Aorta (tissue), 5 donors: ENCODE measurements at places on chromosomes 12 and 14. TPM values are rescaled to one million over a fixed set of nuclear protein-coding genes. Genes with fewer than 3 reads are reported as not detected.

Gene TESPA1
- 2.1 TPM for total RNA-seq

Gene TMEM233
- 1.0 TPM for total RNA-seq

Gene L3HYPDH
- total RNA-seq = 53.1 TPM

Gene DHH
- total RNA-seq = 1.3 TPM

Gene ZDHHC22
- not detected for total RNA-seq

Gene TM7SF3
- 56.1 TPM for total RNA-seq

Gene MAP1LC3B2
- total RNA-seq = 3.1 TPM

Gene OR4K2
- total RNA-seq = not detected

GRCh38 chr14:51535443-51536044 lies 116.2 kb upstream of the FRMD6 start:
- no peak for DNase-seq
- H3K36me3 ChIP-seq = no peaks in the 10 kb centered on the region
- no peaks in the 10 kb centered on the region for H3K27me3 ChIP-seq
- peaks cover 4% of the 10 kb centered on the region for H3K4me1 ChIP-seq
- H3K27ac ChIP-seq = no peak overlapping the region
- H3K4me3 ChIP-seq = no peak overlapping the region

DNA sequence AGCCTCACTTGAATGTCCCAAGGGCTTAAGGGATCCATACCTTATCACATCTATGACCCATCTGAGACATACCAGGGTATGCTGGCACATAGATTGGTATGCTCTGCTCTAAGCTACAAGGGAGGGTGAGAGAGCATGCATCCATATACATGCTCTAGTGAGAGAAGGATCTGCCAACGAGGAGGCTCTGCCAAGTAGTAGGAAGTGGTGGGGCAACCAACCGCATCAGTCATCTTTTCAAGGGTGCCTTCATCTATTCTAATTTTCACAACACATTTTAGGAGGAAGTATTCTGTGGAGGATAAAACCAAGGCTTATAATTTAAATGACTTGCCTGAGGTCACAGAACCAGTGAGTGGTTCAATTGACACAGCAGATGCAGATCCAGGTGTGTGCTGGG lies 6.6 kb upstream of the PPM1A start:
- no peak overlapping the region for H3K4me3 ChIP-seq
- H3K4me1 ChIP-seq = no peaks in the 10 kb centered on the region
- H3K27me3 ChIP-seq = no peaks in the 10 kb centered on the region
- DNase-seq = no peak

DNA sequence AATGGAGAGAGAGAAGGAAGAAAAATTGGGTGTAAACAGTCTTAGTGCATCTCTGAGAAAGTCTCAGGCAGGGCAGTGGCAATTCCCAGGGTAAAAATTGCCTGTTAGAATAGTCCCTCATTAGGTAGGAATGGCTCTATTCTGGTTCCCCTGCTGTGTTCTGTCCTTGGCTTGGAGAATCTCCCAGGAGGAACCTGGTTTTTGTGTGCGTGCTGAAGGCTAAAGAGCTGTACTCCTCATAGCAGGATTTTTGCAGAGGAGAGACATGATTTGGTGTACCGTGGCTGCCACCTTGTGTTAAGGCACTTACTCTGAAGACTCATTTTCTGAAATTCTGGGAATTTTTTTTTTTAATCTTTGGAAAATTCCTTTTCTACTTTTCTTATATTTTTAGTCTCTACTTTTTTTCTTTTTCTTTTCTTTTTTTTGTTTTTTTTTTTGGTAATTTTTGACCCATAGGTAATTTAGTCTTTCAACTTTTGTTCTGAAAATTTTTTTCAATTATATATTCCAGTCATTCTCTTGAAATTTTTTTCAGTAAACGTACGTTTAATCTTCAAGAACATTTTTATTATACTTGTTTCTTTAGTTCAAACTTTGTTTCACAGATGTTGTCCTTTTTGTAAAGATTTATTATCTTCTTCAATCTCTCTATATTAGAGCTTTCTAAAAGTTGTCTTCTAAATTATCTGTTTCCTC lies 63.8 kb downstream of the FBXO33 start:
- H3K36me3 ChIP-seq = no peaks in the 10 kb centered on the region
- H3K4me3 ChIP-seq = no peak overlapping the region
- H3K4me1 ChIP-seq = peaks cover 1% of the 10 kb centered on the region
- peak; percentile 54 for DNase-seq

- H3K36me3 ChIP-seq = no peaks in the 10 kb centered on the region
- H3K4me1 ChIP-seq = no peaks in the 10 kb centered on the region
- no peak overlapping the region for H3K4me3 ChIP-seq
- DNase-seq = no peak
- H3K27ac ChIP-seq = no peak overlapping the region
Measured at GRCh38 chr14:43399289-43399688, 1107.8 kb downstream of the FSCB start.

GRCh38 chr12:50390316-50390741 lies 6.1 kb downstream of the FAM186A start:
- no peaks in the 10 kb centered on the region for H3K27me3 ChIP-seq
- H3K4me3 ChIP-seq = no peak overlapping the region
- H3K36me3 ChIP-seq = no peaks in the 10 kb centered on the region
- DNase-seq = no peak

- no peaks in the 10 kb centered on the region for H3K36me3 ChIP-seq
- H3K4me3 ChIP-seq = no peak overlapping the region
- DNase-seq = no peak
- H3K4me1 ChIP-seq = no peaks in the 10 kb centered on the region
- no peaks in the 10 kb centered on the region for H3K27me3 ChIP-seq
- no peak overlapping the region for H3K27ac ChIP-seq
Measured at GRCh38 chr12:25768151-25768550, 190.3 kb upstream of the RASSF8 start.

GRCh38 chr14:79570648-79571047 lies 640.7 kb downstream of the DIO2 start:
- no peak overlapping the region for H3K27ac ChIP-seq
- no peak for DNase-seq
- H3K4me3 ChIP-seq = no peak overlapping the region
- H3K27me3 ChIP-seq = no peaks in the 10 kb centered on the region
- peaks cover 2% of the 10 kb centered on the region for H3K4me1 ChIP-seq

GRCh38 chr14:101289230-101289690 lies 272.0 kb upstream of the DIO3 start:
- no peaks in the 10 kb centered on the region for H3K27me3 ChIP-seq
- H3K27ac ChIP-seq = no peak overlapping the region
- no peak for DNase-seq
- H3K4me3 ChIP-seq = no peak overlapping the region

GRCh38 chr12:108744021-108744897 lies 12.9 kb upstream of the CORO1C start:
- no peaks in the 10 kb centered on the region for H3K4me1 ChIP-seq
- no peaks in the 10 kb centered on the region for H3K27me3 ChIP-seq
- no peak overlapping the region for H3K4me3 ChIP-seq
- no peaks in the 10 kb centered on the region for H3K36me3 ChIP-seq

DNA sequence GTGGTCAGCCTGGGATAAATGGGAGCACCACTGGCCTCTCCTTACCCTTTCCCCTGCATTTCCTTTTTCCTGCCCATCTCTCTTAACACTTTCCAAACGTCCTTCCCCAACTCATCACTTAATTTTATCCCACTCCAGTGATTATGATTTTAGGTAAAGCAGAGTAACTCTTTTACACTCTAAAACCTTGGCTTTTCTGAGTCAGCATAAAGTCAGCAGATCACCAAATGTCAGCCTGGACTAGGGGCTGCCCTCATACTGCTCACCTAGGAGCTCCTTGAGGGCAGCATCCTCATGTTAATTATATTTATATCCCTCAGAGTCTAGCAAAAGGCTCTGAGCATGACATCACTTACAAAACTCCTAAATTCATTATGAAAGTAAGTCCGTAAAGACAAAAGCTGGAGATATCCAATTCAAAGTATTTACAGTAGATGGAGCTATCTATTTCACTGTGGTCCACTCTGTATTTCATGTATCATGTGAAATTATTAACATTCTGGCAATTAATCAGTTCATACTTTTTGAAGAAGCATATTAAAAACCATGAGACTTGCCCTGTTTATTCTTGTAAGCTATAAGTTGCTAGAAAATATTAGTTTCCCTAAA lies 17.0 kb upstream of the DICER1 start:
- H3K36me3 ChIP-seq = no peaks in the 10 kb centered on the region
- no peak overlapping the region for H3K27ac ChIP-seq
- H3K4me1 ChIP-seq = no peaks in the 10 kb centered on the region
- no peaks in the 10 kb centered on the region for H3K27me3 ChIP-seq
- DNase-seq = no peak

GRCh38 chr14:96816281-96816680 lies 19.1 kb downstream of the VRK1 start:
- no peak for DNase-seq
- no peaks in the 10 kb centered on the region for H3K4me1 ChIP-seq
- no peaks in the 10 kb centered on the region for H3K27me3 ChIP-seq
- no peak overlapping the region for H3K27ac ChIP-seq
- H3K4me3 ChIP-seq = no peak overlapping the region

DNA sequence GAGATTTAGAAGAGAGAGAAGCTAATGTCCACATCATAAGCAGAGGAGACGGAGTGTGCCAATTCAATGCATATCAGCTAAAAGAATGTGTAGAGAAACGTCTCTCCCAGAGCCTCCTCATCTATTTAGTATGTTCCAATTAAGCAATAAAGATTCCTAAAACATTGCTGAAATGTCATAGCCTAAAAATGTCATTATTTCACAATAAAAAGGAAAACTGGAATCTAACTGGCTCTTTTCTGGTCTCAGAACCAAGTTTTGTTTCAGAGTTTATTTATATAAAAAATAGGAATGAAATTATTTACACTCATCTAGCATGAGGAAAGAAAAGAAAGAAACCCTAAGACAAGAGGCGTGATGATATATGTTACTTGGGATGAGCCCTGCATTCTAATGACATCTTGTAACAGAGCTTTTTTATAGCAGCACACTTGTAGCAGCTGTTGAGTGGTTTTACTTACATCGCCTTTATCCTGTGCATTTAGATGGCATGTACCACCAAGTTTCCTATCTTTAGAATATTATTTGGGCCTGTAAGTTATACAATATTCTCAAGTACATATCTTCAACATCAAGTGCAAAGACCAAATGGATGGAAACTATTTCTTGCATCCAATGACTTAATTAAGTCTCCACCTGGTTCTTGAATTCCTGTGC lies 266.3 kb upstream of the PRKD1 start:
- no peaks in the 10 kb centered on the region for H3K4me1 ChIP-seq
- H3K27ac ChIP-seq = peak overlapping the region; percentile 64
- no peak overlapping the region for H3K4me3 ChIP-seq
- no peak for DNase-seq

GRCh38 chr14:103136388-103137271 lies 13.4 kb downstream of the TNFAIP2 start:
- H3K4me3 ChIP-seq = no peak overlapping the region
- no peak overlapping the region for H3K27ac ChIP-seq
- no peaks in the 10 kb centered on the region for H3K4me1 ChIP-seq

GRCh38 chr12:49680075-49680474 lies 27.1 kb downstream of the FMNL3 start:
- H3K4me1 ChIP-seq = no peaks in the 10 kb centered on the region
- no peak overlapping the region for H3K27ac ChIP-seq
- no peak for DNase-seq
- no peaks in the 10 kb centered on the region for H3K27me3 ChIP-seq

GRCh38 chr12:93583627-93584392 lies 11.3 kb downstream of the SOCS2 start:
- no peaks in the 10 kb centered on the region for H3K4me1 ChIP-seq
- no peak overlapping the region for H3K27ac ChIP-seq
- no peak overlapping the region for H3K4me3 ChIP-seq

GRCh38 chr12:28186500-28186899 lies 3.8 kb upstream of the CCDC91 start:
- H3K4me3 ChIP-seq = no peak overlapping the region
- no peaks in the 10 kb centered on the region for H3K36me3 ChIP-seq
- H3K27ac ChIP-seq = no peak overlapping the region
- H3K27me3 ChIP-seq = no peaks in the 10 kb centered on the region
- no peaks in the 10 kb centered on the region for H3K4me1 ChIP-seq

DNA sequence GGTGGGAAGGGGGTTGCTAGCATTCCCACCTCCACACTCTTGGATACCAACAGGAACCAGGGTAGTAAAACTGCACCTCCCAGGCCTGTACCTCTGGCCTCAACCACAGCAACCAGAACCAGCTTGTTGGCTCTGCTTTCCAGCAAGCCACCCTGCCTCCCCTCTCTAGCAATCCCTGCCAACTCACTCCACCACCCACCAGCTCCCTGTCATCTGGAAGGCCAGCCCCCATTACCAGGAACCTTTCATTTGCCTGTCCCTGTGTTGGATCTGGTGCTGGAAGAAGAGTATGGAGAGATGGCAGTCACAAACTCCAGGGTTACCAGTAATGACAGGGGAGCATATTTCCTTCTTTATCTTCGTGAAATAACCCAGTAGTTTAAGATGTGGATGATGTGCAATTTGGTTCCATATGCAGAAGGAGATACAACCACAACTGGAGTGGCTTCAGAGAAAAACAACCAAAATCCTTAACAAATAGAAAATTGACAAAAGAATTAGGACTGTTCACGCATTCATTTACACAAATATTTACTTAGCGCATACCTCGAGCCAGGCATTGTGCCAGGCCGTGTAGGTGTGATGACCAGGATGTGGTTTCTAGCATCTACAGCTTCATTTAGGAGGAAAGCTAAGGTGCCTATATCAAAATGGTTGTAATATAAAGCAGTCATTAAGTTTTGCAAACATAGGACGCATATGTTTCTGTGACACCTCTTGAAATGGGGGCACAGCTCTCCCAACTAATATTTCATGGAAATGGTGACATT lies 3.4 kb downstream of the B4GALNT3 start:
- H3K36me3 ChIP-seq = no peaks in the 10 kb centered on the region
- H3K27ac ChIP-seq = peak overlapping the region; percentile 15
- H3K27me3 ChIP-seq = no peaks in the 10 kb centered on the region

- no peak for DNase-seq
- H3K4me1 ChIP-seq = no peaks in the 10 kb centered on the region
Measured at GRCh38 chr14:49049711-49050110, 536.5 kb downstream of the RPS29 start.

GRCh38 chr12:106957583-106957982 lies 1.9 kb downstream of the TMEM263 start:
- no peak for DNase-seq
- no peak overlapping the region for H3K27ac ChIP-seq

- H3K27me3 ChIP-seq = no peaks in the 10 kb centered on the region
- no peaks in the 10 kb centered on the region for H3K36me3 ChIP-seq
- H3K27ac ChIP-seq = no peak overlapping the region
Measured at GRCh38 chr12:88844426-88844825, 264.2 kb upstream of the KITLG start.

GRCh38 chr12:12723681-12724420 lies 6.7 kb downstream of the CDKN1B start:
- H3K36me3 ChIP-seq = no peaks in the 10 kb centered on the region
- peak overlapping the region; percentile 47 for H3K4me3 ChIP-seq
- H3K27ac ChIP-seq = peak overlapping the region; percentile 62
- peak; percentile 72 for DNase-seq
- no peaks in the 10 kb centered on the region for H3K4me1 ChIP-seq
- no peaks in the 10 kb centered on the region for H3K27me3 ChIP-seq

DNA sequence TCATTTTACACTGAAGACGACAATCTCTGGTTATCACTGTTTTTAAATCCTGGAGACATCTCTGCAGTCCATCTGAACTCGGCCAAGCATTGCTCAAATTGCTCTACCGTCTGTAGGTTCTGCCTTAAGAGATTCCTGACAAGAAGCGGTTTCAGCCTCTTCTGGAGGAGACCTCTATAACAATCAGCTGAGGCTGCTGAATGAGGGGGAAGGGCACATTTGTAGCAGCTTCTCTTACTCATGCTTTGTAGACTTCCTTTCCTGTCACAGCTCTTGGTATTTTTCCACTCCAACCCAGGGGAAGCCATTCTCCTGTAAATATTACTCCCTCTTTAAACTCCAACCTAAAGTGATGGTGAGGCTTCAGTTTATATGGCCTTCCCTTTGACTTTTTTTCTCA lies 3.0 kb downstream of the ARG2 start:
- H3K4me1 ChIP-seq = no peaks in the 10 kb centered on the region
- H3K36me3 ChIP-seq = no peaks in the 10 kb centered on the region
- peak; percentile 62 for DNase-seq
- peak overlapping the region; percentile 80 for H3K27ac ChIP-seq
- H3K27me3 ChIP-seq = no peaks in the 10 kb centered on the region
